ENCODE measurements at places on chromosomes 7 and 10.

GRCh38 chr7:71633551-71634008 lies 501.6 kb downstream of the GALNT17 start:
- DNase-seq, result no peak

GRCh38 chr10:112756235-112756527 lies 193.9 kb upstream of the TCF7L2 start:
- DNase-seq, result no peak

DNA sequence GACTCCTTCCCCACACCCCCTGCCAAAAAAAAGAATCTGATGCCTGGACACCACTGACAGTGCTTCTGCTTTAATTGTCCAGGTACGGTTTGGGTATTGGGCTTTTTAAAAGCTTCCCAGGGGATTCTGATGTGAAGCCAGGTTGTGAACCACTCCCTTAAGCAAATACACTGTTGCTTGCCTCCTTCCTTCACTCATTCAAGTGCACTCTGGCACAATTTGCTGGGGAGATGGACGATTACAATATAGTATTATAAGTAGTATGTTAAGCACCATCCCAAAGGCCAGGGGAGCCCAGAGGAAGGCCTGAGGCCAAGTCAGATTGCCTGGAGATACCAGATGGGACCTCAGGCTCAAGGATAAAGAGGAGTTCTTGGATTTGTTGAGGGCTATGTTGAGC lies 12.3 kb upstream of the ZNRF2 start:
- DNase-seq, result no peak

DNA sequence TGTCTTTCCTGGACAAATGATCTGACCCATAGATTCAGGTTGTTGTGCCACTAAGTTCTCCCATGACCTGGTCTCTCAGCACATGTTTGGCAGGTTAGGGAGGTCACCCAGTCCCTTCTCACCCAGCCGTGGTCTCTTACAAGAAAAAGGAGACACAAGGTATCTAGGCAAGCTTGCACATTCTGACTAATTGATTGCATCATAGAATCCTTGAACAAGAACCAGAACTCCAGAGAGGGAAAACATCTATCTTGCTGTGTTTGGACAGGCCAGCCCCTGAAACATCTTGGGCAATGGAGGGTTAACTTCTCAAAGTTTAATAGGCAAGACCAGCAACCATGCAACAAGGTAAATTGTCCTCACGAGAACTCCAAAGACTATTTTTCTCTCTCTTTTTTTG lies 8.5 kb upstream of the HK1 start:
- DNase-seq, result no peak

DNA sequence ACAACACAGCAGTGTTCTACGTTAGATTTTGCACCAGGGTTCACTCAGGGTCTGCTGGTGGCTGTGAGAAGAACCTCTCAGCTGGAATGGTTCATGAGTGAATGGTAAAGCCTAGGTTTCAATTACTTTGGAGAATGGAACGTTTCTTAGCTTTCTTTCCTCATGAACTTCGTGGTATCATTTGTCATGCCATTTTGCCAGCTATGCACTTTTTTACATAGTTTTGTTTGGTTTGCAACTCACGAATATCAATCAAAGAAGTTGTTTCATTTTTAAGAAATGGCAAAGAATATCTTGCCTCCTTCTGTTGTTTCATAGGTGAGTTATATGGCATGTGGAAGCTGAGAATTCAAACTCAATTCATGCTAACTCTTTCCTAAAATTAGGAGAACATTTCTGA lies 34.1 kb upstream of the RAB11FIP2 start:
- no peak for DNase-seq

DNA sequence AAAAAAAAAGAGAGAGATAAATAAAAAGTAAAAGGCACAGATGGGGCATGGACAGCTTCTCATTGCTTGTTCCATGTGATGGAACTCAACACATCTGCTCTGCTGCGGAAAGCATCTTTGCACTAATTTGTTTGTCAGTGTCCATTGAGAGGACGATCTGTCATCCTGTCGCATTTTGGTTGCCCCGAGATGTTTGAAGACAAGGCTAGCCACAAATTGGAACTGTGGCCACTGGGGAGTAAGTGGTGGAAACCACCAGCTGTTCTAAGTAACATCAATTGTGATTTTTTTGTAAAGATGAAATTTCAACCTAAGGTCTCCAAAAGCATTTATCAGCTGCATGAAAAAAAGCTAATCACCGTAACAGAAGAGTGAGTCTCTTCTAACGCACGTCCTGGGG lies 312.7 kb downstream of the ADARB2 start:
- no peak for DNase-seq

DNA sequence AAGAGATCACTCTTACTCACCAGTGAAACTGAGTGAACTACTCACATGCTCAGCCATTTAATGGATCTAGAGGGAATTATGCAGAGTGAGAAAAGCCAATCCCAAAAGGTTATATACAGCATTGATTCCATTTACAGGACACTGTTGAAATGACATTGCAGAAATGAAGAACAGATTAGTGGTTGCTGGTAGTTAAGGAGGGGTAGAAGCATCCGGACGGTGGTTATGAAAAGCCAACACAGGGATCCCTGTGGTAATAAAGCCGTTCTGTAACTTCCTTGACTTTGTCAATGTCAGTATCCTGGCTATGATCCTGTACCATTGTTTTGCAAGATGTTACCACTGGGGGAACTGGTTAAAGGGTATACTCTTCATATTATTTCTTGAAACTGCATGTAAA lies 253.4 kb downstream of the USP6NL start:
- no peak for DNase-seq

- DNase-seq, result no peak
These were observed 45.8 kb downstream of the HDAC9 start for GRCh38 chr7:18541181-18541870.

DNA sequence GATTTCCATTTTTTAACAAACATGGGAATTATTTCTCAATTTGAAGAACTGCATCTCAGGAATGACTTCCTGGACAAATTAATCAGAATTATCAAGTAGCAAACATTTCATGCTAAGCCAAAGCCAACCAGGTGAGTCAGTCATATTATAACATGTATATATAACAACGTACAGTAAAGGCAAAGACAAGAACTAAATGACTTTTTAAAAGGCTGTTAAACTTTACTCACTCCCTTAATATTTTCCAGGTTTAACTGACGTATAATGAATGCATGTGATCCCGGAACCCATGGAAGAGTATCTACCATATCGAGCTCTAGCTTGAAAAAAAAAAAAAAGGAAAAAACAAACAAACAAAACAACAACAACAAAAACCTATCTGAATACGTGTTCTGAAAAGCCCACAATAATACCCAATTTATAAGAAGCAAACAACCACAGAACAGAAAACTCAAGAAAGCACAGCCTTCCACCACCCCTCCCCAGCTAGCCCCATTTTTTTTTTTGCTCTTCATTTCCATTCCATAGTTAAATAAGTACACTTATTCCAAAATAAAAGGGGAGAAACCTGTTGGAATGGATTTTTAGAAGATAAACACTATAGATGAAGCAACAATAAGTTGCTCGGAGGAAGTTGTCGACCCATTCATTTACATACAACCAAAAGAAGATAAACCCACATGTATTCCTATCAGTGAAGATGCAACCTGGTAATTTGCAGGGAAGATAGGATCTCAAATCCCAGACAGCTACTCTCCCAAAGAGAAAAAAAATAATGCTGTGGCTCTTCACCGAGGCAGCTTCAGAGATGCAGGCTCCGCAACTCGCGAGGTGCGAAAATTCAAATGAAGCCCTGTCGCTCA lies 537 bp downstream of the NAPEPLD start:
- no peak for DNase-seq

DNA sequence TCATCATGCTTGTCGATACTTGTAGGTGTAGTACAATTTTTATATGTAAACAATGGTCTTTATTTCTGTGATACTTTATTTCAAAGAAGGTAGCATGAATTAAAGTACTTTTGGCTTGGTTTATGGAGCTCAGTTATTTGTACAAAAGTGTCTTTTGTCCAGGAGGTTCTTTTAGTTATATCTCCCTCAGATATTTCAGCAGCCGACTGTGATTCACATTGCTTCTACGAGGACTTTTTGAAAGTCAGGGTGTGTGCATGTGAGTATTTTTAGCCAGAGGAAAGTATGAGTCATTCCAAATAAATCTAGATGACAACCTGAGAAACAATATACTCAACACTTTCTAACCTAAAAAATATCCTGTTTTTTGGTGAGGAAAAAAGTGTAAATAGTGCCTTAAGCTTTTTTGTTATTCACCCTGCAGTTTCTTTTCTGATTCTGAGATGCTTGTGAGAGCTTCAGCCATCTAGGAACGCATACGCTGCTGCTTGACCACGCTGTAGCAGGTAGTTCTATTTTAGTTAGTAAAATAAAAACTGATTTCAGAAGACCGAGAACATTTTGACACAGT lies 595 bp upstream of the SUN1 start:
- no peak for DNase-seq

DNA sequence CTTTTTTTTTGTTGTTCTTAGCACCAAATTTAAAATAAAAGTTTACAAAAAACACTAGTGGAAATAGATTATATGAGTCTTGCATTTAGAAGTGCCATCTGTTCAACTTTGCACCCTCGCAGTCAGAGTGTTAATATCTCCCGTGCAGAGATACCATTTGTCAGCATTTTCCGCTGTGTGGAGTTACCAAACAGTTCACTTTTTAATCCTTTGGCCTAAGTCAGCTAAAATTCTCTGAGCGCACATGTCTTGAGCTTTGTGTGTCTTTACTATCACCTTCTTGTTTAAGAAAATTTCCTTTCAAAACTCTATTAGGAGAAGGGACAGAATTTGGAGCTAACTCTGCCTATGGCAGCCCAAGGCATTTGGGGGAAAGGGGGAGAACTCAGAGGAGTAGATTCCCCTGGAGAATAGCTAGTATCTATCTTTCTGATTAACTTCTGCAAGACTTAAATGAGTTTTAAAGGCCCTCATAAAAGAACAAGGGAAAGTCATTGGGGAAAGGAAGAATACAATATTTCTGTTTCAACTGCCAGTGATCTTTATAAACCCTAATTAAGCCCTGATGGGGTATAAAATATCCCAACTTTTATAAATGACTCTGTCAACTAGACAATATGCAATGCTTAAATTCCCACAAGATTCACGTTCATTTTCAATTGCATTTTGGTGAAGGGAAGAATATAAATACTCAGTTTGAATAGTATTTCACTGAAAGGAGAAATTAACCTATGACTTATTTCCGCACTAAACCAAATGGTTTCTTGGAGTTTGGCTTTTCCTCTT lies 114.9 kb upstream of the RAB11FIP2 start:
- DNase-seq, result no peak

DNA sequence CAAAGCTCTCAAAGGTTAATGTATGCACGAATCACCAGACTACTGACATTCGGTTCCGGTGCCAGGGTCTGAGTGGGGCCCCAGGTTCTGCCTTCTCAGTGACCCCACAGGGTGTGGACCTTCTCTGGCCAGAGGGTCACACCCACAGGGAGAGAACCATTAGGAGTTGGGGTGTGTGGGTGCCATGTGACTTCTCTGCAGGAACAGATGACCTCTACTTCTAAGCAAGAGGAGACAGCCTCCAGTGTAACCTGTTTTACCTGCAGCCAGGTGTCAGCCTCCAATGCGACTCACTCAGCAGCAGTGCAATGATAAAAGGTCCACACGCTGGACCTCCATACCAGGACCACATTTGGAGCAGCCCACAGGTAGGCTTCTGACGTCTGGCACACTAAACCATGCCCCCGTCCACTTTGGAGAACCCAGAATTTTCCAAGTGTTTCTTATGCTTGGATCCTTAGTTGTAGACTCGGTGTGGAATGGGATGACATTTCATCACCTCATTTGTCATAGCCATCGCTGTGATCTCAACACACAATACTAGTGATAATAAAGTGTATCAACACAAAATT lies 16.2 kb upstream of the INSIG1 start:
- no peak for DNase-seq

- no peak for DNase-seq
These were observed 724.5 kb downstream of the GRID1 start for GRCh38 chr10:85642082-85642420.

- no peak for DNase-seq
These were observed 129.2 kb downstream of the KIF20B start for GRCh38 chr10:89830624-89831023.

GRCh38 chr10:118775478-118775877 lies 20.7 kb upstream of the CACUL1 start:
- DNase-seq, result no peak

- peak; percentile 37 for DNase-seq
These were observed 718 bp upstream of the UMAD1 start for GRCh38 chr7:7639847-7640220.

DNA sequence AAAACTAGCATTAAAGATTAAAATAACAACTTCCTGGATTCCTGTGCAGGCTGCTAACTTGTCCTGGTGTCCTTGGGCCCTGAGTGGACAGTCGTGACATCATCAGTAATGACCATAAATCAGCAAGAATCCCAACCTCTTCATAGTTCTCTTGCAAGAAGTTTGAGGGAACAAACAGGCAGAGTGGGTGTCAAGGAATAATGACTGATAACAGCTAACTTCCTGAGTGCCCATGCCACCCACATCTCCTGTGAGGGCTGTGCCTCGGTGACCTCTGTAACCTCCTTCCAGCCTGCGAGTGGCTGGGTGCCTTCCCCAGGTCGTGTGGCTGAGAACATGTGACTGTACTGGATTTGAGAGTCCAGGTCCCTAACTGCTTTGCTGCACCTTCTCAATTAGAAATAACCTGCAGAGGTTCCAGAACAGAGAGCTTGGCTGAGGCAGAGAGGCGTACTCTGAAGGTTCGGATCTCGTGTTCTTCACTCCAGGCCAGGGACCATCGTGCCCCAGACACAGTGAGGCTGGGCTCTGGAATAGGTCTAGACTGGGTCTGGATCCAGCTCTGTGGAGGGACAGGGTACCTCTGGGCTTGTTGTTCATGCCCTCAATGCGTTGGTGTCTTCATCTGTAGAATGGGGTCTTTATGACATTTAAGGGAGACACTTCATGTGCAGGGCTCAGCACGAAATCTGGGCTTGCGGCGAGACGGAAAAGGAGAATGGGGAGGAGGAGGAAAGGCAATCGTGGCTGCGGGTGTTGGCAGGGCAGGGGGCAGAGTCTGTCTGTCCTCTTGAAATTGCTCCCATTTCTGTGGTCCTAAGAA lies 313.1 kb upstream of the ZNF32 start:
- DNase-seq, result no peak

GRCh38 chr7:45184326-45185027 lies 26.9 kb downstream of the RAMP3 start:
- DNase-seq, result no peak

DNA sequence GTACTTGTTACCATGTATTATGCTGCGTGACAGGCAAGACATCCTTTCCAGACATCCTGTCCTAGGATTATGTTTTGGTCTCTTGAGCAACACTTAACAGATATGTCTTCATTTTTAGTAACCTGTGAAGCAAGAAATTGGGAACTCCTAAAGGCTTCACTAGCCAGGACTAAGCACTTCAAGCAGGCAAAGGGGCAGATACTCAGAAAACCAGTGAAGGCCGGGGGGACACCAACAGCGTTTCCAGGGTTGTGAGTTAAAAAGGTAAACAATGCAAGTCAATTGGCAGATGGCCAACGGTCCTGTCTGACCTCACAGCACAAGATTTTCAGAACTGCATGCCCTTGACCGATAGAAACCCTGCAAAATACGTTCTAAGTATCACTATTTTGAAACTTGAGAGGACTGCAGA lies 77.6 kb upstream of the SFMBT2 start:
- no peak for DNase-seq
